ENCODE measurements at places on chromosomes 3 and 15.

DNA sequence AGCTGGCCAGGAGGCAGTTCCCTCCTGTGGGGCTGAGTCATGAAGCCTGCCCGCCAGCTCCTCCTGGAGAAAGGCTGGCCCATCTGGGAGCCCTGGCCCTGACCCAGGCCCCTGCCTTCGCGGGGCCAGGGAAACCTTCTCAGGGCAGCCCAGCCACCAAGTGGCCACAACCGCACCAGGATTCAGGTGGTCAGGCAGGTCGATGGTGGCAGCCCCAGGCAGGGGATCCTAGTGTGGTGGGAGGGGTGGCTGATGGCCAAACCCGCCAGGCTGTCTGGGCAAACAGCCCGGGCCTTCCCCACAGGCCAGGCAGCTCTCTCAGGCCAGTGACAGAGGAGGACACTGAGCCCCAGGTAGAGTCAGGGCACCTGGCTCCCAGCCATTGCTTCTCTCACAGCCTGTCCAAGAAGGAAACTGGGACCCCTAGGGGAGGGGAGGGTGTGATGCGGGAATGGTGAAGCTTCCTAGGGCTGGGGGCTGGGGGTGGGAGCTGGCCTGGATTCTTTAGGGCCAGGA, 1.2 kb downstream of the TWF2 start:
- DNase-seq: no peak

DNA sequence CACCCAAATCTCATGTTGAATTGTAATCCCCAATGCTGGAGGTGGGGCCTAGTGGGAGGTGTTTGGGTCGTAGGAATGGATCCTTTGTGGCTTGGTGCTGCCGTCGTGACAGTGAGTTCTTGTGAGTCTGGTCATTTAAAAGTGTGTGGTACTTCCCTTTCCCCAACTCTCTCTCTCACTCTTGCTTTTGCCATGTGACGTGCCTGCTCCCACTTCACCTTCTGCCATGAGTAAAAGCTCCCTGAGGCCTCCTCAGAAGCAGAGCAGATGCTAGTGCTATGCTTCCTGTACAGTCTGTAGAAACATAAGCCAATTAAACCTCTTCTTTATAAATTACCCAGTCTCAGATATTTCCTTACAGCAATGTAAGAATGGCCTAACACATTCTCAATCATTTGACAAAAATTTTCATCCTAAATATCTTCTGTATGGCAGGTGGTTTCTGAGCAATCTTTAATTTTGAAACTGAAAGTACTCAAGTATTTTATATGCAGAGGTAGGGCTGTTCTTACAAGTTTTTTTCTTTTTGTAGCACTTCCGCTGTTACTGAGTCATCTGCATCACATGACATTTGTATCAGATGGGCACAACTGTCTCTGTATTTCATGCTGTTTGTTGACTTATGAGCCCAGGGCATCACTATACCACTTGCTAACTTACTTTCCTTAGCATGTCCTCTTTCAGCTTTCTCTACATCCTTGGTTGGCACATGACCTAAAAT, 8.8 kb downstream of the RPL39L start:
- no peak for DNase-seq

DNA sequence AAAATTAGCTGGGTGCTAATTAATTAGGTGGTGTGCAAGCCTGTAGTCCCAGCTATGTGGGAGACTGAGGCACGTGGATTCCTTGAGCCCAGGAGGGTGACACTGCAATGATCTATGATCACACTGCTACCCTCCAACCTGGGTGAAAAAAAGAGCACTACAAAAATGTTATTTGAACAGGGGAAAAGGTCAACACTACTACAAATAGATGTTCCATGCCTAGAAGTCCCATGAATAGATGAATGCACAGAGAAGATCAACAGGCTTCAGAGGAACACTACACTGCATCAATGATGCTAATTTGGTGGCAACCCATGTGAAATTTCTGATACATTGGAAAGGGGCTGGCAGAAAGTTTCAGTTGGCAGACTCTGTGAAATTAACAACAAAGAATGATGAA, 105.4 kb upstream of the FHIT start:
- no peak for DNase-seq

DNA sequence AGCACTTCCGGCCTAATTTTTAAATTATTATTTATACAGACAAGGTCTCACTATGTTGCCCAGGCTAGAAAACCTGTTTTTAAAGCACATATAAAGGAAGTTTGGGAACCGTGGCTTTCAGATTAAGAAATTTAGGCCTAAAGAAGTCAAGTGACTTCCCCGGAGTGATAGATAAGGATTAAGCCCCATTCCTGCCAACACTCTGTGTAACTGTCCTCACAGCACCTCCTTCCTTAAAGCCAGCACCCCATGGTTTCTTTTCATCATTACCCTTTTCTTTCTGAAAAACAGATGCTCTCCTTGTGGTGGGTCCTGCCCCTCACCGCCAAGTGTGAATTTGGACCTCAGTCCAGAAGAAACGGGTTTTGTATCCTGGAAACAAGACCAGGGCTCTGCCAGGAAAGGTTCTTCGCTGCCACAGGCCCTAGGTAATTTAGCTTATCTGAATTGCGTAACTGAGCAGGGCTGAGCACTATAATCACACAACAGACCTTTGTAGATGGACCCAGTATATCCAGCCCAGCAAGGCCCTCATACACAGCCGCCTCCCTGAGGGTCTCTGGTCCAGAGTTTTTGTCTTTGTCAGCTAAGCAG, 231.3 kb downstream of the PLCL2 start:
- DNase-seq: no peak

DNA sequence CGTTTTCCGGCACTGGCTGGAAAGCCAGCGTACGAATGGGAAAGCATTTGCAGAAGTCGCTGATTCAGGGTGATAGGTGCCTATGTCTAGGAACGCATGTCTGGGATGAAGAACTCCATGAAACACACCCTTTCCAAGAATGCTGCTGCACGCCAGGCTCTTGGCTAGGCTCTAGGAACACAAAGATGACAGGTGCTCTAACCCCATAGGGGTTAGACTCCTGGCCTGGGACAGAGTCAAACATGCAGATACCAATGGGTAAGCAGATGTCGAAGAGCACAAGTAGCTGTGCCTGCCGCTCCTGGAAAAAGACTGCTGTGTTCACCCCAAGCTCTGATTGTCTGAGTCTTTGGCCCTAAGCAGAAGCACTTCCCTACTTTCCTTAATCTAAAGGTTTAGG, 180.9 kb upstream of the UBE3A start:
- DNase-seq: no peak

DNA sequence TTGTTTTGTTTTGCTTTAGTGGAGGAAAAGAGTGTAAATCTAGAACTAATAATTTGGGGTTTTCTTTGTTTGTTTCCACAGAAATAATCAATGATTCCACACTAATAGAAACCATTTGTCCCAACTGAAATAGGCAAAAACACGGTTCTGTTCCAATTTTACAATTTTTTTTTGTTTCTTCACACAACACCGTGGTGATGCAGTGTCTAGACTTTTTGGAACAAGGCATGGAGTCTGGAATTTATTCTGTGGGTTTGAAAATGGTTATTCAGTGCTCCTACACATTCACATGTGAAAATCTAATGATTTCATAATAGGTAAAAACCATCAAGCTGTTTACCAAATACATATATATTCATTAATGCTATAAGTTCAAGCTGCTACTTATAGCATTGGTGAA, 629.0 kb upstream of the TGFBR2 start:
- no peak for DNase-seq

GRCh38 chr3:39108200-39108710, 775 bp downstream of the TTC21A start:
- DNase-seq: no peak

DNA sequence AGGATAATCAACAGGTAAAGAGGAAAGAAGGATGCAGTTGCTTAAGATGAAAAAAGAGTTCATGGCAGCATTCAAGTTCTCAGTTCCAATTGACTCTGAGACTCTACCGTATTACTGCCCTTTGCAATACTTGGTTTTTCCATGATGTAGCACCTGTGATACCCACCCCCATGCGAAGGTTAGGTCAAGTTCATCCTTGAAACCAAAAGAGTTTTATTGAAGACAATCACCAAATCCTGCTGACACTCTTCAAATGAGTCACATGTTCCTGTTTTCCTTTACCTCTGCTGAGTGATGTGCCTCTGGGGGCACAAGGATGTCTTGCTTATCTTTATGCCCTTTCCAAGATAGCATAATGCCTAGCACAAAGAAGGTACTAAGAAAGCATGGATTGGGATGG, 111.3 kb upstream of the SLC7A14 start:
- DNase-seq: no peak

- DNase-seq: no peak
Observed at GRCh38 chr3:43723121-43723734, 32.5 kb downstream of the ABHD5 start.

- DNase-seq: no peak
Observed at GRCh38 chr3:171234298-171235010, 207.9 kb upstream of the SLC2A2 start.

GRCh38 chr3:28835751-28836150, 445.1 kb upstream of the RBMS3 start:
- no peak for DNase-seq

DNA sequence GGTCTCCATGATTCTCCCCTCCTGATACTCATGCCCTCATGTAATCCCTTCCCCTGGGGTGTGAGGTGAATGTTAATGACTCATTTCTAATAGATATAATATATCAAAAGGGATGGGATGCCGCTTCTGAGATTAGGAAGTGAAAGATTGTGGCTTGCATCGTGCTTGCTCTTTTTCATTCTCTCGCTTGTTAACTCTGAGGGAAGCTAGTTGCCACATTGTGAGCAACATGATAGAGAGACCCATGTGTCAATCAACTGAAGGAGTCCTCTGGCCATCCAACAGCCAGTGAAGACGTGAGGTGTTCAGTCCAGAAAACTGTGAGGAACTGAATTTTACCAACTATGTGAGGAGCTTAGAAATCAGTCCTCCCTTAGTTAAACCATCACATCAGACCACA, 28.9 kb upstream of the DRD3 start:
- no peak for DNase-seq

DNA sequence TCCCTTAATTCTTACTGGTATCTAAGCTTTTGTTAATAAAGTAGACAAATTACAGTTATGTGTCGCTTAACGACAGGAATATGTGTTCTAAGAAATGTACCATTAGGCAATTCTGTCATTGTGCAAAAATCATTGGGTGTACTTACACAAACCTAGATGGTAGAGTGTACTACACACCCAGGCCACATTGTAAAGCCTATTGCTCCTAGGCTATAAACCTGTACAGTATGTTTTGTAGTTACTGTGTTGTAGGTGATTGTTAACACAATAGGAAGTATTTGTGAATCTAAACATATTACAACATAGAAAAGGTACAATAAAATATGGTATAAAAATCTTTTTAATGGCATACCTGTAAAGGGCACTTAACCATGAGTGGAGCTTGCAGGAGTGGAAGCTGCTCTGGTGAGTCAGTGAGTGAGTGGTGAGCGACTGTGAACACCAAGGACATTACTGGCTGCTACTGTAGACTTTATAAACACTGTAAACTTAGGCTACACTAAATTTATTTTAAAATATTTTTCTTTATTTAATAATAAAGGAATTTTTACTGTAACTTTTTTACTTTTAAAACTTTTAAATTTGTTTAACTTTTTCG, 47.4 kb downstream of the FSIP1 start:
- DNase-seq: no peak

DNA sequence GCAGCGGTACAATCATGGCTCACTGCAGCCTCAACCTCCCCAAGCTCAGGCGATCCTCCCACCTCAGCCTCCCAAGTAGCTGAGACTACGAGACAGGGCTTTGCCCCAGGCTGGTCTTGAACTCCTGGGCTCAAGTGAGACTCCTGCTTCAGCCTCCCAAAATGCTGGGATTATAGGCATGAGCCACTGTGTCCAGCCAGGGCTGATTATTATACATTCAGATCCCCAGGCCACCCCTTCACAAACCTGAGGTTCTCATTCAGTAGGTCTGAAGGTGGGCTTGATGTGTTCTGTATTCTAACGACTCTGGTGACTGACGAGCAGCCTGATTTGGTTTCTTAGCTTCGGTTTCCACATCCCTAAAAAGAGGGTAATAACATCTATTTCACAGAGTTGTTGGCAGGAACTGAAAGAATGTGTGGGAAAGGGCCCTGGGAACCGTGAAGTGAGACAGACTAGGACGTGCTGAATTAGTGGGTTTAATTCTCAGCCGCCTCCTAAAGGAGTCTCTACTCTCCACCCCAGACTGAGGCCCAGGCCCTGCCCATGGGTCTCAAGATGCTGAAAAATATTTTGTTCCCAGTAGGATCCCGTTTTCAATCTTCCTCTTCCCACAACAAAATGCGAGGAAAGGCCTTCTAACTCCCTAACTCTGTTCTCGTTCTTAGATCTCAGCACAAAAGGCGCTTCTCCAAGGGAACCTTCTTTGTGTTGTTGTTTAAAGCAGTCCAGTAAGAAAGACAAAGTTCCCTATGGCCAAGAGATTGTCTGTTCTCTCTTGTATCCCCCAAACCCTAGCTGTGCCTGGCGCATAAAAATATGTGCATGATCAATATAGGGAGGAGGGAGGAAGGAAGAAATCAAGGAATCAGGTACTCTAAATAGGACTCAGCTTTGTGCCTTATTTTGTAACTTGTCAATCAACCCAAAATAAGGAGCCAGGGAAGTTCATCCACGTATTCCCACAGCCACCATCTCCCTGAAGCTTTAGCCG, 210.0 kb upstream of the TOPAZ1 start:
- DNase-seq: no peak

GRCh38 chr3:174098746-174099145, 701.2 kb downstream of the NLGN1 start:
- no peak for DNase-seq

DNA sequence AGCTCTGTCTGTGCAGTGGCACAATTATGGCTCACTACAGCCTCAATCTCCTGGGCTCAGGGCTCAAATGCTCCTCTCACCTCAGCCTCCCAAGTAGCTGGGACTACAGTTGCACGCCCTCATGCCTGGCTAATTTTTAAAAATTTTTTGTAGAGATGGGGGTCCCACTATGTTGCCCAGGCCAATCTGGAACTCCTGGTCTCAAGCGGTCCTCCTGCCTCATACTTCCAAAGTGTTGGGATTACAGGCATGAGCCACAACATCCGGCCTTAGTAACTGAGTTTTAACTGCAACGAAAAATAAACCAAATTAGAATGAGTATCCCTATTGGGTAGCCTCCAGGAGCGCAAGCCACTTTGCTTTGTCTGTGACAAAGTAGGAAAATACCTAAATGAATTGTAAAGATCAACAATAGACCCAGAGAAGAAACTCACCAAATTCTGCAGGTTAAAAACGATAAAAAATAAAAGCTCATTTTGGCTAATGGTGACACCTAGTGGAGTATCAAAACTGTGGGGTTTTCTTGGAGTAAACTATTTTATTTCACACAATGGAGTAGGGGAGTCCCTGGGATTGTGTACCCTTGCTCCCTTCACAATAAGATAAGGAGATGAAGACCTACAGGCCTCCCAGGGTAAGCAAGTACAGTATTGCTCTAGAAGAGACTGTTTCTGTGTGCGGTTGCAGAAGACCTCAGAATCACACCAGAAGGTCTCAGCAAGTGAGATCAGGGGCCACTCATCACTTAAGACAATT, 21.0 kb upstream of the CA12 start:
- DNase-seq: no peak

All from activated CD8-positive, alpha-beta memory T cell treated with anti-CD3 and anti-CD28 coated beads for 1 hour (primary cell).